Left renal cortex interstitium (tissue), 4 donors: ENCODE measurements at places on chromosomes 2 and 18. TPM values are rescaled to one million over a fixed set of nuclear protein-coding genes. Genes with fewer than 3 reads are reported as not detected.

GRCh38 chr2:34666821-34667220, 1067.7 kb upstream of the FAM98A start:
- no peak for DNase-seq

GRCh38 chr18:80244956-80245730, 2.2 kb downstream of the PARD6G start:
- no peak for DNase-seq

DNA sequence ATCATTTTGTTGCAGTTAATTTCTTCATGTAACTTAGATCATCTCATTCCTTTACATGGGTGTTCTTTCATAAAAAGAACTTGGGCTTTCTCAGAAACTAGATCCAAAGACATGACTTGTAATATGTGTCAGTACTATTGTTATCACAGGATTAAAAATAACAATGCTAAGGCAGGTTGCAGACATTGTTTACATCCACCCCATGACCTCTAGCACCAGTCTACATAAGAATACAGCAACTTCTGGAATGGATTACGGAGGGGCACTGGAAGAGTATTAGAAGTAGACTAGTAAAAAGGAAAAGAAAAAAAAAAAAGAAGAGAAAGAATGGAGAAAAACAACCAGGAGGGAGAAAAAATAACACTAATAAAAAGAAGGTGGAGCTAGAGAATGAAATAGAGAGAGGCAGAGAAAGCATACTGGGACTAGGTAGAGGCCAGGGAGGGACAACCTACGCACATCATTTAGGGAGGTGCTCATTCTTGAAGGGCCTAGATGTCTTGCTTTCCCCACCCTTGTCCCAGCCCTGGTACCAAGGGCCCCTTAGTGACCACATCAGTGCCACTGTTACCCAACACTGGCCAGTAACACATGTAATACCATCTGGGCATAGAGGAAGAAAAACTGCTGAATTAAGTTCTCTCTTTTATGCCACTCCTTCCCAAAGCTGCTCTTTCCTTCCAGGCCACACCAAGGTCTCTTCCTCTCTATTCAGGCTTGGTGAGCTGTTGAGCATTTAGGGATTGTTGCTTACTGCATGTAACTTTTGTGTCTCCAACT, 70.6 kb upstream of the KLF7 start:
- no peak for DNase-seq

DNA sequence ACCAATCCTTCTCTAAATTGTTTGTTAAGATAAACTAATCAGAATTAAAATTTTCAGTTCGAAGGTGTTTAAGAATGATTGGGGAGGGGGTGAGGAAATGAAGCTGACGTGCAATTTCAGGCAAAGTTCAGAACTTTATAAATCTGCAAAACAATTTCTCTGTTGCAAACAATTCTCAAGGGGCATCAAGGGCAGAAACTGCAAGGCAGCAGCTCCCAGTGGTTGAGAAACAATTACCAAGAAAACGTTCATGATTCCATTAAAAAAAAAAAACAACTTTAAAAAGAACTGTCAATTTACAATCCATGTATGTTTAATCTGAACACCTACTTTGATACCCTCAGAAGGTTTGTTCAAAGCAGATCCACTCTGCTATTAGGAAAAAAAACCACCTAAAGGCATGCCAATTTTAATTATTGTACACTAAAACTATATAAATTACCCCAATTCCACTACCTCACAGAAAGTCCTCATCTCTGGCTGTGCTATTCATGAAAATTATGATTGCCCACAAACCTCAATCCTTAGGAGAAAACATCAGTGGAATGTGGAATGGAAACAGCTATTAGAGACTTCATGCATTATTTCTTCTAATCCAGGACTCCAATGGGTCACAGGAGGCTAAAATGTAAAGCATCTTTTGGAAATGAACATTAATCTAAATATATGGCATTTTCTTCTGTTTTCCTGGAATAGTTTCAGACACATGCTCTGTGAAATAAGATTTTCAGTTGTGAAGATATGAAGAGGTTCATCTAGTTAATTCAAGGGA, 119.9 kb upstream of the ACVR1C start:
- DNase-seq: no peak

- DNase-seq: no peak
Observed at GRCh38 chr2:160368988-160369930, 124.3 kb downstream of the RBMS1 start.

RSAD2 gene
- 4.7 TPM for polyA plus RNA-seq

DNA sequence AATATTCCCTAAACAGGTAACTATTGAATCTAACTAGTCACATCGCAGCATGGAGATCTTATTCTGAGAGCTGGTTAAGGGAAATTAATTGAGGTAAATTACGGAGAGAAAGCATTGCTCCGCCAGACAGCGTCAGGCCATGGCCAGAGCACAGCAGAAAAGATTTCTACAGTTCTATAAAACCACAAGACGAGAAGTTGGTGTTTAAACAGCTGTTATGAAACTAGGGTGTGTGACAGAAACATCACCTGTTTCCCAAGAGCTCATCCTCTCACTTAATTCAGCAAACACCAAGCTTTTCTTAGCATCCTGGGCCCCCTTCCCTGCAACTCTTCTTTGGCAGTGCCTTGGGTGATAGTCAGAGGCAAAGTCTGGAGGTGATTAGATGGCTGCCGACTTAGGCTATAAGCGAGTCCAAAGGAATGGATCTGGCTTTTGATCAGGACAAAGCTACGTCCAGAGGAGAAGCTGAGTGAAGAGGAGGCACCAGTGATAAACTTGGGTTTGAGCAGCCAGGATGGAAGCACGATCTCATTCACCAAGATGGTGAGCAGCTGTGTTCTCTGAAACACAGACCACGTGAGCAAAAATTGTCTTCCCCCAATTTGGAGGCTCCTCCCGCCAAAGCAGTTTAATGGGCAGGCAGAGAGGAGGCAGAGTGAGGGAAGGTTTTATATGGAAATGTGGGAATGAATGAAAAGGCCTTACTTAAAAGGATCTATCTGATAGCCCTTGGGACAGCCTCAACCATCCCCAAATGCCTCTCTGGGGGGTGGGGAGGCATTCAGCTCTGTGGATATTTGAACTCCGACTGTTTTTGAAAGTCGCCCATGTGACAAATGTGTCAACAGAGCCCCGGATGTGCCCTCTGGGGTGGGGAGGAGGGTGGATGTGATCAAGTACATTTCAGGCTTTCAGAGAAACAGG, 57.8 kb downstream of the PKDCC start:
- DNase-seq: no peak

NTSR2 gene
- not detected for polyA plus RNA-seq

NEURL3 gene
- 7.5 TPM for polyA plus RNA-seq

GRCh38 chr2:95062242-95063085, 37.0 kb downstream of the MAL start:
- DNase-seq: no peak

DNA sequence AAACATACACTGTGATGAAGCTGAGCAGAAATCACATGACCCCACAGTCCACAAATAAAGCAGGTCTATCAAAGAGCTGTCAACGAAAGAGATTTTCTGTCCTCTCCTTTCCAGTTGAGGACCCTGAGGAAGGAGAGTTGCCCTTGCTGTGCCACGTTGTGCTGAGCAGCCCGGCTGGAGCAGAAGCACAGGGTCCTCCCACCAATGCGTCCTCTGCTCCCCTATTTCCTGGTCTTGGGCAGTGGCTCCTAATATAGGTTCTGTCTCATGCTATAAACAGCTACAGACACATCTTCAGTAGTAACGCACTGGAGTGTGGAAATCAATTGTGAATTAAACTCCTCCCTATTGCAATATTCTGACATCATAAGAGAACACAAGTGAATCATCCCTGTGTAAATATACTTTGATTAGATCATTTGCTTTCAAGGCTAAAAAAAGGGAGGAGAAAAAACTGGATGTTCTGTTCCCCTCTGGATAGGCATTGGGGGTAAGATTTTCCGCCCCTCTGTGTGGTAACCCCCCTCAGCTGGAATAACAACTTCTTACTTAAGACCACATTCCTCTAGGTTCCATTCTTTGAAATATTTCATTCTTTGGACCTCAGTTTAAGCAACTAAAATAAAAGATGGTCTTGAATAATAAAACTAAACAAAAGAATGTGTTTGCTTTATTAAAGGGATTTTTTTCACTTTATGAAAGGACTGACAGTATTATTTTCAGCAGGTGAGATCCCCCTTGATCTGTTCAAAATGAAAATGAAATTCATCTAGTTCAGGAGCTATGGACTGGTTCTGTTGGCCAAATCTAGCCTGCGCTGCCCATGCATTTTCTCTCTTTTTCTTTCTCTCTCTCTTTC, 8.3 kb upstream of the RHOB start:
- DNase-seq: no peak

KCNIP3 gene
- 15.5 TPM for polyA plus RNA-seq

- no peak for DNase-seq
Observed at GRCh38 chr2:37851428-37851827, 73.7 kb upstream of the RMDN2 start.

MXD1 gene
- polyA plus RNA-seq: 13.4 TPM

LINC00305 gene
- 2.3 TPM for polyA plus RNA-seq

TEX51 gene
- not detected for polyA plus RNA-seq

GRCh38 chr2:170660409-170660808, 54.7 kb upstream of the SP5 start:
- DNase-seq: no peak

DNA sequence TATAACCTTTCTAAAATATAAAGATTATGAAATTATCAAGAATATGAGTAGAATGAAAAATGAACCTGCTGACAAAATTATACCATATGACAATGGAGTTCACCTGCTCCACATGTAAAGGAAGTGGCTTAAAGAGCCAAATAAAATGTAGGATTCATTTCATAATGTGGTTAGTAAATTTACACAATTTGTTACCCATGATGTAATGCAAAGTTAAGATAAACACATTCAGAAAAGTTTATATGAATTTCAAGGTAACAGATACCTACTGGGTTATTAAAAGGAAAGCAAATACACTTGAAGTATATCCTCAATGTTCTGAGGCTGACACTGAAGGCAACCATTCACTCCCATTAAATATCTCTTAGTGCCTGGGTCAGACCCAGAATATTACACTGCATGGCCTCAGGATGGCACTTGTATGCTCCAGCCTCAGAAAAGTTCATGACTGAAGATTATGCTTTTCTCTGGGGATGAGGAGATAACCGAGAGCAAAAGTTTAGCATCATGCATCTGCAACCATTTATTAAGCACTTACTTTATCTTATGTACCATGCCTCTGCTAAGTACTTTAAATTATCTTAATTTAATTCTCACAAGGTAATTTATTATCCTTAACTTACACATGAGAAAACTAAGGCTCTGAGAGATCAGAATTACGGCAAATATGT, 6.2 kb downstream of the STRN start:
- DNase-seq: no peak

- DNase-seq: no peak
Observed at GRCh38 chr2:50260886-50261285, 771.0 kb downstream of the NRXN1 start.

DNA sequence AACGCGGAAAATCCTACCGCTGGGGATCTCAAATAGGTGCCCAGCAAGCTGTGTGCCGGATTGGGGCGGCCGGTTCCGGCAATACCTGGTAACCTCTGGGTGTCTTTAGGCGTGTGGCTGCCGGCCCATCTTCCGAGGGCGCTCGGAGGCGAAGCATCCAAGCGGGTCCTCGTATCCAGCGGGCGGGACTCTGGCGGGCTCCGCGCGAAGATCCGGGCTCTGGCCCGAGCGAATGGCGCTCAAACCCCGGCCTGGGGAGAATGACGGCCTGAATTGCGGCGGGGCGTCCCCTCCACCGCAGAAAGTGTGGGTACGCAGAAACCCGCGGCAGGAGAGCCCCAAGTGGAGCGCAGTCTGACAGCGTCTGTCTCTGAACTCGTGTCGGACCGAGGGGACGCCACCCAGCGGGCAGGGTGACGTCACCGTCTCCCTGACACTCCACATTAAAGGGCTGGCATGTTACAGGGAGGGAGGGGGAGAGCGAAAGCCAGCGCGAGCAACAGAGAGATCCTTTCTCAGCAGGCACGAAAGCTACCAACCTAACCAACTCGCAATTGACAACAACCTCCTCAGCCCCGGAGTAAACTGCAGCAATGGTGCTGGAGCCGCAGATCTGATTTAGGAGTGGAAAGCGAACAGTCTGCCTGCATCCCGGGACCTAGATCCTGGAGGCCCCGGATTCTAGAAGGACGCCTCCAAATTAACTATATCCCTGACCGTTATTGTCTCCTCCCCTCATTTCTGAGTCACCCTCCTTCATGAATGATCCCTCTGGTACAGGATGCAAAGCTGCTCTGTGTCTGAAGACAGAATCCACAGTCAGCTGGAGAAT, at the start of gene SKOR2:
SKOR2 (minus strand) TSS at position 372 of the 832 bp plus-strand sequence. CDS start 2,477 bp downstream, outside the sequence.
- no peak for DNase-seq

SLC11A1 gene
- polyA plus RNA-seq: 2.4 TPM

DLX1 gene
- 0.30 TPM for polyA plus RNA-seq

DNA sequence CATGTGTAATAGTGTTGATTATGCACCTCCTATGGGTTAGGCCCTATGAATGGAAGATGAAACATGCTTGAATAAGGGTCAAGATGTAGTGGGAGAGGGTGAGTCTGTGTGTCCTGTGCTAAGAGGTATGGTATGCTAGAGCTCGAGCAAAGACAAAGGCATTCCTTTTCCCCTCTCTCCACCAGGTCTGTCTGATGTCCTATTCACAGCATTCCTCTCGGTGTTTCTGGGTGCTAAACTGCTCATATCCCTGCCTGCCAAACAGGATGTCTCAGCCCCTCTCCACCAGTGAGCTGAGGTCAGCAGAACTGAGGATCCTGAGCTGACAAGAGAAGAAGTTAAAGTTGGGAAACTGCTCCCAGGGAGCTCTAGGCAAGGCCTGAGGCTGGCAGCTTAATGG, 344.9 kb downstream of the TSN start:
- no peak for DNase-seq

OR6B2 gene
- polyA plus RNA-seq: not detected

POTEC gene
- polyA plus RNA-seq: 0.03 TPM

DNA sequence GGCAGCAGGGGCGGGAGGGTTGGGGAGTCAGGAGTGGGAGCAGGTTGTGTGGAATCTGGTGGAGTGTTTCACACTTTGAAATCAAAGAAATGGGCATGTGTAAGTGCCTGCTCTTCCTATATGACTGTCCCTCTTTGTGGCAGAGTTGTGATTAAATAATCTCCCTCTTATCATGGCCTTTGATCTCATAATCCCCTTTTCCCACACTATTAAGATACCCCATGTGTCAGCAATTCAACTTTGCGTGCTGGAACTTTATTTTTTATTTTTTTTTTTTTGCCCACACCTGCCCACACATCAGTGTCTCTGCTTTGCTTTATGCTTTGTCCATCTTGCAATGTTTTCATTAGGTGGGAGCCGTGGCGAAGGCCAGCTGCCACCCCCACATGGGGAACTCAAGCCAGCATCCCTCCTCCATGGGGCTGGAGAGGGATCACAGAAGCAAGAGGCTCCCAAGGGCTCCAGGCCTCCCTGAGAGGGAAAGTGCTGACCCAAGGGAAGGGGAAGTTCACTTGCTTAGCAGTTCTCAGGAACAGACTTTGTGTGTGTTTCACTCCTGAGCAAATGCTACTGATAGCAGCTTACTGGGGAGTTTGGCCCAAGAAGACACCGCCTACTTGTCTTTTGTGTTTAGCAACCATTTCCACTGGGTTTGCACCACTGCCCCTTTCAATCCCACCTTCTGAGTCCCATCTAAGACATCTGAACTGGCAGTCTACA, 243.4 kb downstream of the BCL11A start:
- DNase-seq: no peak

DNA sequence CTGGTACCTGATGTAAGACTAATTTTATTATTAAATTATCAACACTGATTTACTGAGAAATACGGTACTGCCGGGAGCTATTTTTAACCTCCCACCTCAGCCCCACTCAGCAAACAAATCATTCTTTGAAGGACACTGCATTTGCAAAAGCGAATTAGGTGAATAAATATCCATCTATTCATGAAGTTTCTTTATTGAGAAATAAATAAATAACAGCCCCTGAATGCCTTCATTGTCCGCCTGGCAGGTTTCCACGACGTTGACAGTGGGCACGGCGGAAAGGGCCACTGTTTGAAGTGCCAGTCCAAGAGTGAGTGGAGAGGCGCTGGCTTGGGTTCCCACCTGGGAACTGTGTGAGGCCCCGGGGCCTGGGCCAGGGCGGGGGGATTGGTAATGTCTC, 15.7 kb downstream of the C1QL2 start:
- DNase-seq: no peak
